ENCODE measurements at places on chromosomes 6 and 20.

DNA sequence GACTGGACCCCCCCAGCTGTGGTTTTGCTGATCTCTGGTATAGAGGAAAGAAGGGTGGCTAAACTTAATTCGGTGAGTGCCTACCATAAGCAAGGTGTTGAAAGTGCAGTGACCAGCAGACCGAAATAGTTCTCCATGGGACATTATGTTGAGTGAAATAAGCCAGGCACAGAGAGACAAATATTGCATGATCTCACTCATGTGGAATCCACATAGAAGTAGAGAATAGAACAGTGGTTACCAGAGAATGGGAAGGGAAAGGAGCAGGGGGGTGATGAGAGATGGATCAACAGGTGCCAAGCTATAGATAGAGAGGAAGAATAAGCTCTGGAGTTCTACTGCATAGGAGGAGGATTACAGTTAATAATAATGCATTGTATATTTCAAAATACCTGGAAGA is 9.7 kb upstream of the GCNT2 start:
- DNase-seq: no peak

GRCh38 chr6:121436960-121437850 is 1.8 kb downstream of the GJA1 start:
- DNase-seq: no peak

GRCh38 chr6:108633436-108633835 is 72.7 kb downstream of the FOXO3 start:
- no peak for DNase-seq

DNA sequence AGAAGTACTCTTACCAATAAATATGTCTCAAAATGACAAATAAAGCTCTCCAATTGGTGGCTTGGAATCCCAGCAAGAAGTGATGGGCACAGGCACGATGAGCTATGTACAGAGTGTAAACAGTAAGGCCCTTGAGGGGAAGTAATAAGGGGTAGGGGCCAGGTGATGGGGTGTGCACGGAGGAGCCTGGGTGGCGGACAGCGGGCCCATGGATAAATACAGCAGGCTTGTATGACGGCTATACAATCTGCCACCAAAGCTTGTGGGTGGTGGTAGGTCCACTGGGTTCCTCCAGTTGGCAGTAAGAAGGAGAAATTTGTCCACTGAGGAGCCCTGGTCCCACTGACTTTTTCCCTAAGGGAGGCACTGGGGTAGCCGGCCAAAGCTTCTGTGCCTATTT is 205.4 kb upstream of the RNF24 start:
- no peak for DNase-seq

GRCh38 chr6:160316261-160316660 is 31.9 kb upstream of the SLC22A3 start:
- no peak for DNase-seq

GRCh38 chr20:21102603-21103311 is 3.4 kb downstream of the LINC00237 start:
- DNase-seq: no peak

DNA sequence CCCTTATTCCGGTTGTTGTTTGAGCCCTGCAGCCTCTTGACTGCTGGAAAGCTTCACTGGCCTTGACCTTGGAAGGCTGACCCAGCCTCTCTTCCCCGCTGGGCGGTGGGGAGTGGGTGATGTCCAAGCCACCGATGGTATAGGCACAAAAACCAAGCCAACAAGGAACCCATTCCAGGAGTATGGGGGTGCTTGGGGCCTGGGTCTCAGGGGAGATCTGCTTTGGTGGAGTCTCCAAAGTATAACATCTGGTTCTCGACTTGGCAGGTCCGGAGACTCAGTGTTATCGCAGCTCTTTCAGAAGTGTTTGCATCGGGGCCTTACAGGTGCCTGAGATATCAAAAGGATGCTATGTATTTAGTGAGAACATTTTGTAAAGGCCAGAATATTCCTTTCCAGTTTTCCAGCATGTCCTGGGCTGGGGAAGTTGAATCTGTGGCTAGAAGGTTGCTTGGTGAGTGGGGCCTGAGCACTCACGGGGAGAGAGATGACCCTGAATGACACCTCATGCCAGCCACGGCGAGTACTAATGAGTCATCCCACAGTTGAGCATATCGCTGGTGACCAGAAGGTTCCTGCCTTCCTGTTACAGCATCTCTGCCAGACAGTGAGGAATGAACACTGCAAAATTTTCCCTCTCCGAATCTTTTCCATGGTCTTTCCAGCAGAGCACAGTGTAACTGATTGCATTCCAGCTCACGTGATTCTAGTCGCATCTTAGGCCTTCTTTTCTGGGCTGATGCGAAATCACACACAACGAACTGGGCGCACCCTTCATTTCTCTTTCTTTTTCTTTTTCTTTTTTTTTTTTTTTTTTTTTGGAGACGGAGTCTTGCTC is 133.9 kb downstream of the ZDHHC14 start:
- no peak for DNase-seq

GRCh38 chr6:112691289-112691688 is 344.2 kb downstream of the RFPL4B start:
- no peak for DNase-seq
